ENCODE measurements at places on chromosomes 11 and 22.

- DNase-seq: no peak
Measured at GRCh38 chr11:100785148-100785983, 98.3 kb downstream of the ARHGAP42 start.

GRCh38 chr22:27250418-27250817, 551.1 kb downstream of the MN1 start:
- no peak for DNase-seq

DNA sequence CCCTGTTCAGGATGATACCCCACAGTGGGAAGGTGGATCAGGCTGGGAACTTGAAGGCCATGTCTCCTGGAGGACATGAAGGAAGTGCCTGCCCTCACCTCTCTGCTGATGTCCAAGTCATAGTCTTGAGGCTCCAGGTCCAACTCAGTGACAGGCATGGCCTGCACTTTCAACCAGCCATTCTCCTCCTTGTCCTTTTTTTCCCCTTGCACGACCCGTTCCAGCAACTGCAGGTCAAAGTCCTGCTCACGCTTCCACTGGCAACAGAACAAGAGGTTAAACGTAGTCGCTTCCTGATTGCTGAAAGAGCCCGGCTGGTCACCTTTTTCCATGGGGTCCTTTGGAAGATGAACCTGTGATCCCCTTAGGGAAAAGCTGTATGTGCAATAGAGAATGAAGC, 47.7 kb downstream of the C11orf58 start:
- DNase-seq: no peak

DNA sequence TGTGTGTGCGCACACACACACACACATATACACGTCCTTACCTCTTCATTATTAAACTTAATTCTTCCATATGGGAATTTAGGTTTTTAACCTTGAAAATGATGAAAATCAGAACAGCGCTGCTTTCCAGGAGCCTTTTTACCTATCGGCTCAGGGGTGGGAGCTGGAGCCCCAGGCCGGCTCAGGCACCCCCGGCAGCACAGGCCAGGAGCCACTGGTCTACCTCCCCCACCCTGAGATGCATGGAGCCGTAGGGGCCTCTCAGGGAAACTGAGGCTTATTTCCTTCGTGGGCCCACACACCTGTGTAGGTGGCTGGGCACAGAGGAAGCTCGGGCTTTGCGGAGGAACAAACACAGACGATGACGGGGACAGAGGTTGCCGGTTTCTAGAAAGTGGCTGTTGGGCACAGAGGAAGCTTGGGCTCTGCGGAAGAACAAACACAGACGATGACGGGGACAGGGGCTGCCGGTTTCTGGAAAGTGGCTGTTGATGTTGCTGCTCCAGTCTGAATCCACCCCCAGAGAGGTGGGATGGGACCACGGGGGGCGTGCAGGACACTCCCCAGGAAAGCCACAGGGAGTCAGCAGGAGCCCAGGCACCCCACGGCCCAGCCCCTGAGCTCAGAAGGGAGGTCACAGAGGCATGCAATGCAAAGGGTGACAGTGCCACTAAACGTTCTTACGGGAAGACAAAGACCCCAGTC, 149.4 kb downstream of the BRD1 start:
- DNase-seq: no peak

- DNase-seq: no peak
Measured at GRCh38 chr11:117933930-117934329, 4.7 kb upstream of the TMPRSS13 start.

All from stimulated activated CD4-positive, alpha-beta T cell treated with anti-CD3 and anti-CD28 coated beads, Interleukin-15, amount 100 ng/mL, for 48 hours (primary cell).